Chondrocyte (in vitro differentiated cells): ENCODE measurements at places on chromosomes 7 and 10. TPM values are rescaled to one million over a fixed set of nuclear protein-coding genes. Genes with fewer than 3 reads are reported as not detected.

DNA sequence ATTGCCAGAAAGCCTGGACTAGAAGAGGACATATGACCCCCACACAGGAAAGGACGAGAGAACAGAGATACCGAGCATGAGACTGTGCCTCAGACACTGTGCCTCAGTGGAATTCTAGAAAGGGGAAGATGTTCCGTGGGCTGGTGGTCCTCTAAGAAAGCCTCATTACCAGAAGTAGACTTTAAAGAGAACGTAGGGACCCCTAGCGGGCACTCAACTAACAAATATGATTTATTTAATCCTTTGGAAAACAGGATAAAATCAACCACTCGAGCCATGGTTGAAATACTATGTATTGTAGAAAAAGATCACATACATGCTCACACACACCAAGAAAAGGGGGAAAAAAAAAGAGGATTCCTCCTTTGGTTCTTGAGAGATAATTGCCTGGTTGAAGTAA lies 701.2 kb upstream of the SORCS1 start:
- H3K4me3 ChIP-seq: no peak overlapping the region
- H3K27me3 ChIP-seq: no peaks in the 10 kb centered on the region
- no peaks in the 10 kb centered on the region for H3K36me3 ChIP-seq
- H3K27ac ChIP-seq: no peak overlapping the region

The FRMD4A gene
- 63.9 to 129 TPM (median 124 TPM) in 3 replicates for total RNA-seq

- no peaks in the 10 kb centered on the region for H3K27me3 ChIP-seq
- H3K4me1 ChIP-seq: peaks cover 6% of the 10 kb centered on the region
- no peak overlapping the region for H3K4me3 ChIP-seq
- H3K27ac ChIP-seq: no peak overlapping the region
- H3K36me3 ChIP-seq: peaks cover 4% of the 10 kb centered on the region
Observed at GRCh38 chr10:12259988-12260387, 64.0 kb downstream of the CDC123 start.

- H3K4me1 ChIP-seq: no peaks in the 10 kb centered on the region
- no peak overlapping the region for H3K27ac ChIP-seq
- H3K4me3 ChIP-seq: no peak overlapping the region
Observed at GRCh38 chr10:116866987-116867595, 17.8 kb downstream of the ENO4 start.

DNA sequence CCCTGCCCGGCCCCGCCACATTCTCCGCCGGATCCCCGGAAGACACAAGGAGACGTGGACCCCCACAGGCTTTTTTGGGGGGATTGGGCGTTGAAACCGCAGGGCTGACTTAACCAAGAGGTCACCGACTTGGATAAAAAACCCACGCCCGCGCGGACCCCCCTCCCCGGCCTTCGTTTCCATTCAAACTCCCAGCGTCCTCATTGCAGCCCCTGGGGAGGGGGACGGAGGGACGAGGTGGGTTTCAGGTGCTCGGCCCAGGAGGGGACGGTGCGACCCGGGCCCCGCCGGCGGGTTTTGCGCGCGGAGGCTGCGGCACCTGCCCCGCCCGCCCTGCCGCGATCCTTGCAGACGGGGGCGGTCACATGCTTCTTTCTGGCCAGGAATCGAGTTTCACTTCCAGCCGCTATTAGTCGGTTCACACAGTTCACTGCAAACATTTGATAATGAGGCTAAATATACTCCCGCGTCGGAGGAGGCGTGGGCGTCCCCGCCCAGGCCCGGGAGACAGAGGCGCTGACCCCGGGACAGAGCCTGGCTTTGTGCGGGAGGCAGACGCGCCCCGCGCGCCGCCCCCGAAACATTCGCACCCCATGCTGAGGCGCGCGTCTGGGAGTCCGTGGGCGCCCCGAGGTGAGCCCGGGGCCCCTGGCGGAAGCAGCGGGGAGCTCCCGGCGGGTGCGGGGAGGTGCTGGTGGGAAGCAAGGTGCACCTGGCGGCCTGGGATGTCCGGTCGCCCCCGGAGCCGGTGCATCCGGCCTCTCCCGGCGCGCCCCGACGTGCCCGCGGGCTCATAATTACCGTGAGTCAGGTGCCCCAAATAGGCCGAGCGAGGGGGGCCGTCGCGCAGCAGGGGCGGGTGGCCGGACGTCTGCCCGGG lies 2.7 kb upstream of the PDGFA start:
- H3K27me3 ChIP-seq: no peaks in the 10 kb centered on the region
- no peak for DNase-seq
- H3K4me3 ChIP-seq: peak overlapping the region; percentile 53
- peaks cover 19% of the 10 kb centered on the region for H3K4me1 ChIP-seq

DNA sequence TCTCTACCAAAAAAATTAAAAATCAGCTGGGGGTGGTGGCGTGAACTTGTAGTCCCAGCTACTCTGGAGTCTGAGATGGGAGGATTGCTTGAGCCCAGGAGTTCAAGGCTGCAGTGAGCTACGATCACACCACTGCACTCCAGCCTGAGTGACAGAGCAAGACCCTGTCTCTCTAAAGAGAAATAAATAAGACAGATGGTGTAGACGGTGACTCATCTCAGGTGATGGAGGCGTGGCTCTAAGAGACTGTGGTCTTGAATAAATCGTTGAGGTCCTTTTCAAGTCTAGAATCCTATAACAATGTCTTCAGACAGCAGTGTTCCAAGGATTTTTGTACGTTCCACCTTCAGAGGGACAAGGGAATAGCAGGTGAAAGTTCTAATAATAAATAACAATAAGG lies 53.8 kb upstream of the PFKFB3 start:
- H3K27ac ChIP-seq: no peak overlapping the region
- H3K4me3 ChIP-seq: no peak overlapping the region
- H3K4me1 ChIP-seq: peaks cover 27% of the 10 kb centered on the region
- no peak for DNase-seq

The MRLN gene
- total RNA-seq: not detected in 3 replicates

The VWA2 gene
- total RNA-seq: not detected in 3 replicates

GRCh38 chr10:24114556-24114955 lies 94.4 kb upstream of the KIAA1217 start:
- peaks cover 6% of the 10 kb centered on the region for H3K4me1 ChIP-seq
- no peak for DNase-seq
- H3K27me3 ChIP-seq: peaks cover 2% of the 10 kb centered on the region

DNA sequence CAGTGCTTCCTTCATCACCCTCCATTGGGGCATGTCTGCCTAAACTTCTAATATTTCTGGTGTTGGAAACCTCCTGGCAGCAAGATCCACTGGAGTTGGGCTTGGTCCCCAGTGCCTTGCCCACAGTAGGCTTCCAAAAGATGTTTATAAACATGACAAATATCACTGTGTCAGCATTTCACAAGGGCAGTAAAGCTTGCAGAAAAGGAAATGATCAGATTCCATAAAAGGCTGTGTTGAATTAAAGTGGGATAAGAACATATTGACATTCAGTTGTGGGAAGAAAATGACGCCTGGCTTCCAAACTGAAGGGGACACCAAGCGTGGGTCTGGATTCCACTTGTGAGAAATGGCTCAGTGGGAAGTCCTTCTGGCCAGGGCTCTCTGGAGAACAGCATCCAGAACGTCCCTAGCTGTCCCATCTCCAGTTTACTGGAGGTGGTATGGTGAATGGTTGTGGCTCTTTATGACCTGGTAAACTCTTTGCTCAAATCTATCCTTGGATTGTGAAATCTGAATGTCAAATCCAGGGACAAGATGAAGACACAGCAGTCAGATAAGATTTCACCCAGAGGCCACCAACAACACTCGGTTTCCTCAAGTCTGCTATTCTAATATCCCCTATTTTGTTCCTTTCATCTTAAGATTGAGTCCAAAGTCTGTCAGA lies 287.2 kb downstream of the TNS3 start:
- no peaks in the 10 kb centered on the region for H3K27me3 ChIP-seq
- no peak overlapping the region for H3K4me3 ChIP-seq
- DNase-seq: no peak
- H3K27ac ChIP-seq: peak overlapping the region; percentile 98
- H3K36me3 ChIP-seq: peaks cover 58% of the 10 kb centered on the region

GRCh38 chr10:71975871-71976725 lies 11.9 kb downstream of the CHST3 start:
- H3K27ac ChIP-seq: peak overlapping the region; percentile 81
- no peaks in the 10 kb centered on the region for H3K27me3 ChIP-seq
- H3K4me1 ChIP-seq: peaks cover 99% of the 10 kb centered on the region

DNA sequence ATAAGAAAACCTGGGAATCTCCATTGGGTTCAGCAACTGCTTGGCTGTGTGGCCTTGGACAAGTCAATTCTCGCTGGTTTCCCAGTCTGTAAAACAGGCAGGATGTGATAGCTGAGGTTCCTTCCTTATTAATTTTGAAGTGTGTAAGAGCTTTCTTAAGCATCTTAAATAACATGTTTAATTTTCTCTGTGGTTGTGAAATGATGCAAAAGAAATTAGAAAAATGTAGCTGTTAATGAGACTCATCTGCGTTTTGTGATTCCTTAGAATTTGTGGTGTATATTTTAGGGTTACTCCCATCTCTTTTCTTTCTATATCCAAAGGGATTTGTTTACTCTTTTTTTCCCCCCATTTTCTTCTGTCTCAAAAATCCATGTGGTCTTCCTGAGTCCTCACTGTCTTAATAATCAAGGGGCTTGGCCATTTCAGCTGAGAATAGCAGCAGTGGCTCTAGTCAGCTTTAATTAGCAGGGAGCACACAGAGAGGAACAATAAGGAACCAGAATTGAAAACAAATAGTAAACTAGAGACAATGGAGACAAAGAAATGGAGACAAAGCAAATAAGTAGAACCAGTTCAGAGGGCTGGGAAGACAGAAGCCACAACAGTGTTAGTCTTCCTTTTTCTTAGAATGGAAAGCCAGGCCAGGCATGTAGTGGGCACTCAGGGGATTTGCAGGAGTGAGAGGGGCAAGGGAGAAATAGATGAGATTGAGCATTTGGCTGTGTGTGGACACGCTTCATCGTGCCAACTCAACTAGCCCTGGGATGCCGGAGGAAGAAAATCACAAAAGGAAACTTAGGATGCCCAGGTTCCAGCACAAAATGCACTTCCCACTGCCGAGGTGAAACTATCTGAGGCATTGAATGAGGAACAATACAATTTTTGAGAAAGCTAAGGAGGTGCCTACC lies 93.9 kb downstream of the CHN2 start:
- no peaks in the 10 kb centered on the region for H3K36me3 ChIP-seq
- H3K27me3 ChIP-seq: peaks cover 4% of the 10 kb centered on the region
- peaks cover 26% of the 10 kb centered on the region for H3K4me1 ChIP-seq
